Motor neuron (in vitro differentiated cells): ENCODE measurements at places on chromosomes 16 and 17.
A peak's percentile ranks its signal among the peaks of the same experiment; 100 is the strongest.

DNA sequence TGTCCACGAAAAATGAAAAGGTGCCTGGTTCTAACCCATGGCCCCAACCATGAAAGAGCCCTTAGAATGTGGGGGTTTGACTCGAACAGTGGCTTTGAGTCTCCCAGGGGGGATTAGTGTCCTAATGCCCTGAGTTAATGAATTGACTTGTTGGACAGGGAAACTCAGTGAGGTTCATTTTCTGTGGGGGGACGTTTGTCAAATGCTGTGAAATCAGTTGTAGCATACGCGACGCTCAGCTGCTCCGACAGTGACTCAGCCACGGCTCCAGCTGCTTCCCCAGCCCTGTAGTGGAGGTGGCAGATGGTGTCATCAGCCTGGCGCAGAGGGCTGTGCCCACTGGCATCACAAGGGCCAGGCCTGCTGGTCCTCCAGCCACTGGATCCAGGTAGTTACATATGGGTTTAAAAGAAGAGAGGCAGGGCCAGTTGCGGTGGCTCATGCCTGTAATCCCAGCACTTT lies 3.9 kb upstream of the TMEM235 start:
- peak; percentile 33 for ATAC-seq

DNA sequence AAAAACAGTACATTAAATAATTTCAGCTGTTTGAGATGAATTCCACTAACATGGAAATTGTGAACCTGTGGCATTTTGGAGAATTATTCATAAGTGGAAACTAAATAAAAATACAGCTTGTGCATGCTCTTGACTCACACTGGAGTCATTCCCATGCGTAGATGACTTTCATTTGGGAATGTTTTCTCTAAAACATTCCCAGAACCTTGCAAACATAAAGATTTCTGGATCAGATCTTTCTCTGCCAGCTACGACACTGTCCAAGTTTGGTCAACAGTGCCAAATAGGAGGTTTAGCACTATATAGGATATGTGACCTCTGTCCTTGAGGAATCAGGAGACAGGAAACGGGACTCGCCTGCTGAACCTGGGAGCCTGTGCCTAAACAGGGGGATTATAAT lies 400.9 kb downstream of the SLC39A11 start:
- ATAC-seq = no peak

DNA sequence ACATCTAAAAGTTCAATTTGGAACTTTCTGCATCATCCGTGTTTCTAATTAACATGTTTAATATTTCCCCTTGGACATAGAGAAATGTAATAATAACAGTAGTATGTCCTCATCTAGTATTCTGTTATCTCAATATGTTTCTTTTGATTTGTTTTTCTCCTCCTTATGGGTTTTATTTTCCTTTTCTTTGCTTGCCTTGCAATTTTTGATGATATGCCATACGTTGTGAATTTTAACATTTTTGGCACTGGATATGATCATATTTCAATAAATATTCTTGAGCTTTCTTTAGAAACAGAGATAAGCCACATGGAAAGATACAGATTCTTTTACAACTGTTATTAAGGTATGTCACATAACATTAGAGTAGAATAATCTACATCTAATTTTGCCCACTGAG lies 1316.2 kb downstream of the CDH8 start:
- ATAC-seq = no peak

DNA sequence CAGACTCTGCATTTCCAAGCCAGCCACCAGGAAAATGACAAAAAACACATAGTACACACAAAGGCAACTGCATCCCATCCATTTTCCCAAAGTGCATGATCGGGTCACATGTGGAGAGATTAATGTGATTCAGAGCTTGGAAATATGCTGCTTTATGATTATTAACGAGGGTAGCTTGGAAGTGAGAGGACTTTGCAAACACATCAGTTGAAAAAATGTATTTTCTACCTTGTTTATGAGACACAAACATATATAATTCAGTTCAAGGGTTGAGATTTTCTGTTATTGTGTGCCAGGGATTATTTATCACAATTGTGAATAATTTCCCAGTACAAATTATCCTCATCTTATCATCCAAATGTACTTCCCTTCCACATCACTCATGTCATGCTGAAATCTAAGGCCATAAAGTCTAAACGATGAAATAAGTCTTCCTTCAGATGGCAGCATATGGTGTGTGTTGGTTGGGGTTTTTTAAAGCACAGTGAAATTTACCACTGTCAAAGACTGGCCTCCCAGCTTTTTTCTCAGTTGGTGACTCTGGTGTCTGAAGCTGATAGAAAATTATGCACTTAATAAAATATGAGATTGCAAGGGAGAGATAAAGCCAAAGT lies 104.7 kb upstream of the ADAMTS18 start:
- peak; percentile 82 for ATAC-seq

- ATAC-seq = no peak
These were observed 16.8 kb upstream of the PABPN1L start for GRCh38 chr16:88883117-88883895.

DNA sequence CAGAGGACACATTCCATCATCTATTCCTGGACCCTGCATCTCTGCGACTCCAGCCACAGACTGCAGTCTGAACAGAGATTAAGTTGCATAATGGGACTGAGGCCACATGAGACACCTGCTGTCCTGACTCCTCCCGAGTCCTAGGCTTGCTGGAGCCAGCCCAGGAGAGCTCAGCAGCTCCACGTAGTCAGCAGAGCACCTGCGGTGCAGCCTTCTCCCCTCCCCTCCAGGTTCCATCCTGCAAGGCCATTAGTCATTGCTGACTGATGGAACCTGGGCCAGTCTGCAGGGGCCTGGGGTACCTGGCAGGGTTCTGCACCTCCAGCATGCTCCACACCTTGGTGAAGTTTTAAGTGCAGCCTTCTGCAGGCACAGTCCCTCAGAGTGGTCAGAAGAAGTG lies 76.7 kb downstream of the PLD6 start:
- no peak for ATAC-seq

GRCh38 chr16:64991001-64991400 lies 130.9 kb downstream of the CDH11 start:
- no peak for ATAC-seq

GRCh38 chr16:28087675-28088300 lies 24.3 kb upstream of the GSG1L start:
- no peak for ATAC-seq

GRCh38 chr17:47057830-47058229 lies 78.8 kb upstream of the RPRML start:
- ATAC-seq = no peak

DNA sequence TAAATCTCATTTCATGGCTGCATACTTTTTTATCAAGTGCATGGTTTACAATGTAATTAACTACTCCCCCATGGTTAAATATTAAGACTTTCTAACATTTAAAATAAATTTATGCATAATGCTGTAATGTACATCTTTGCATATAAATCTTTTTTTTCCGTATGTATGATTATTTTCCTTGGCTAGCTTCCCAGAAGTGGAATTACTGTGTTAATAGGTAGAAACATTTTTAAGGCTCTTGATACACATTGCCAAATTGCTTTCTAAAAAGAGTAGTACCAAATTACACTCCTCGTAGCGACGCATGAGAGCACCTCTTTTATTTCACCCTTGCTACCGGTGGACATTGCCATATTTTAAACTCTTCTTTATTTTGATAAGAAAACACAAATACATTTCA lies 141.1 kb downstream of the DNAH9 start:
- peak; percentile 35 for ATAC-seq
